ENCODE measurements at places on chromosomes 12 and 14.

DNA sequence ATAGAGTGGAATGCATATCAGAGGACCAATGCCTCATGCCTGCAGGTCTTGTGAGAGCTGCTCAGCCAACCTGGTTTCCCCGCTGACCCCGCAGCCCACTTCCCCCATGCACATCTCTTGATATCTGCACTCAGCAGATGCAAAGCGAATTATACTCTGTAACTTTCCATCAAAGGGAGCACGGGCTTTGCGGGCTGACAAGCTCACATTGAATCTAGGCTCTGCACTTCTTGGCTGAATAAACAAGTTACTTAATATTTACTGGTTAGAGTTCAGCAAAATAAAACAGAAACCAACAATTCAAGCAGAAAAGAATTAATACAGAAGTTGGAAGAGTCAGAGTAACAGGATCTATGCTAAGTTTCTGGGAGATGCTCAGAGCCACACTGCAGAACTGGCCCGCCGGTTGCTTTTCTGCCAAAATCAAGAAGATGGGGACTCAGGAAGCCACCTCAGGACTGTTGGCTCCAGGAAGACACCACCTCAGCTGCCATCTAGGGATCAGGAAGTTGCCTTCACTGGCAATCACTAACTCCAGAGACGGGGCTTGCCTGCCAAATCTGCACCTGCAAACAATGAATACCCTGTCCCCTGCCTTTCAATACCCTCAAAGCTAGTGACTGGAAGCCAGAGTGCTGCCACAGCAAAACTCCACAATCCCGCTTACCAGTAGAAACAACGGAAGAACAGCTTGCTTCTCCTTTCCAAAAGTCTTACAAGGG lies 46.5 kb downstream of the NR1H4 start:
- no peak for DNase-seq

DNA sequence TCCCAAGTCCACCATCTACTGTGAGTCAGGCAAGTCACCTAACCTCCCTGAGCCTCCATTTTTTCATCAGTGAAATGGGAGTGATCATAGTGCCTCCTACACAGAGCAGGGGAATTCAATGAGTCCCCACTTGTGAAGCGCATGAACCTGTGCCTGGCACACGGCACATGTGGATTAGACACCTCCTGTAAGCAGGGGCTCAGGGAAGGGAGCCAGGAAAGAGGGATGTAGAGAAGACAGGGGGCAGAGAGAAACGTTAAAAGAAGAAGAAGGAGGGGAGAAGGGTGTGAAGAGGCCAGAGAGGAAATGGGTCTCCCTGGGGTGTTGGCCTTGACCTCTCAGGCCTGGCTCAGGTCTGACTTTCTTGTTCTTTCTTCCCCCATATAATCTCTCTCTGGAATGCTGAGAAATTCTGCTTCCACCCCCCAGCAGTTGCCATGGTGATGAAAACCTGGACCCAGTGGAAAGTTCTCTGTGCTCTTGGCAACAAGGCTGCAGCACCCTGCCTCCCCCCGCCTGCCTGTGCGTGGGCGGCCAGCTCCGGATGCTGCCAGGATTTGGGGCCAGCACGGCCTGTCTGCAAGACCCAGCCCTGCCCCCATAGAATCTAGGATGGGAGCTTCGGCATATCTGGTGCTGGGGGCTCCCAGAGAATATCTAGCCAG lies 94.5 kb downstream of the CALM1 start:
- DNase-seq, result no peak

- DNase-seq, result no peak
Measured at GRCh38 chr12:77294016-77294415, 228.6 kb upstream of the E2F7 start.

- no peak for DNase-seq
Measured at GRCh38 chr12:69290545-69291277, 51.3 kb downstream of the CPSF6 start.

DNA sequence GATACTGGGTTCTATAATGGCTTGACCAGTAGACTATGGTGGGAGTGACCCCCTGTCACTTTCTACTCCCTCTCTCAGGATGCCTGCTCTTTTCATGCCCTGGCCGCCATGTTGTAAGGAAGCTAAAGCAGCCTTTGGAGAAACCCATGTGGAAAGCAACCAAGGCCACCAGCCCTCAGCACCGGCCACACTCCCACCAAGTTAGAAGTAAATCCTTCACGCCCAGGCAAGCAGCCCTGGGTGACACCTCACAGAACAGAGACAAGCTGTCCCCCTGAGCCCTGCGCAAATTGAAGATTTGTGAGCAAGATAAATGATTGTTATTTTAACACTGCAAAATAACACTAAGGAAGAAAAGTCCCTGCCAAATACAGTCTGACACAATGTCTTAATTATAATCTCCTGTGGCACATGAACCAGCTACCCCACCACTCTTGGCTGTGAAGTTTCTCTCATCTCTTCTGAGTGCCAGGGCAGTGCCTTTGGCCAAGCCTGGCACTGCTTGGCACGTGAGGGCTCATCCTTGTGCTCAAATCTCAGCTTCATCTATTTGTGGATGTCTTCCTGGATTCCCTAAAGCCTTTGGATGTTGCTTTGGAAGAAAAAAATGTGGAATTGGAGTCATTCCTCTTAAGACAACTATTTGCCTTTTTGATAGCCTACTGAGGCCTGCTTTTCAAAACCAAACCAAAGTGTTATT lies 39.2 kb upstream of the PIWIL1 start:
- no peak for DNase-seq

GRCh38 chr12:120041386-120042231 lies 52.6 kb downstream of the BICDL1 start:
- DNase-seq, result no peak

- no peak for DNase-seq
Measured at GRCh38 chr12:124847113-124848074, 16.3 kb downstream of the SCARB1 start.

- no peak for DNase-seq
Measured at GRCh38 chr12:88945051-88945732, 364.9 kb upstream of the KITLG start.

DNA sequence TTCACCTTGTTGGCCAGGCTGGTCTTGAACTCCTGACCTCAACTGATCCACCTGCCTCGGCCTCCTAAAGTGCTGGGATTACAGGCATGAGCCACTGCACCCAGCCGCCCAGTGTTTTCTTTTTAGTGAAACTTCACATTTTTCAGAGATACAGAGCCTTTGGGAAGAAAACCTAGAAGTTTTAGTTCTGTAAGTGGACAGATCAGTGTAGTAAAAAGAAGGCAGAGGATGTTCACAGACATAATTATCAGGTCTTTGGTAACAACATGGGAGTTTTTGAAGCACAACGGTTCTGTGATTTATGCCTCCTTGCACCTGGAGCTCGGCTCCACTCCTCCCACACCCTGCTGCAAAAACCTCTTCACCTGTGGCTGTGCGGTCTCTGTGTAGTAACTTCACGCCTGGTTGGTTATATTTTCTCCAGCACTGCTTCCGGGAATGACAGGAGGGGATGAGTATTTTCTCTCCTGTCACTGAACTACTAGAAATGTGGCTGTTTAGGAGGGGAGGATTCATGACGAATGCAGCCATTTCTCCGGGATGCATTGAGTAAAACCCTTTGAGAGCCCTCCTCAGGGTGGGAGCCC lies 67.0 kb downstream of the ARF6 start:
- no peak for DNase-seq

DNA sequence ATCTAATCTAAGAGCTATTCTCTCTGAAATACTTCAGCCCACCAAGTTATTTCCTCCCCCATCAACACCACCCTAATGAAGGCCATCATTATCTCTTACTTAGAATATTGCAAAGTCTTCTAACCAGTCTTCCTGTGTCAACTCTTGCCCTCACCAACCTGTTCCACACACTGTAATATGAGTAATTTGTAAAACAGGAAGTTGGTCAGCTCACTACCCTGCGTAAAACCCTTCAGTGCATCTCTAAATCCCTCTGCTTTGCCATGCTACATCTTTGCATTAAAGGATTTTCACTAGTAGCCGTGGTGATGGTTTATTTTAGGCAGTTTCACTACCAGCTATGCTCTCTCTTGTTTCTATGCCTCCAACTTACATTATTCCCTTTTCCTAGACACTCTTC lies 70.0 kb downstream of the KIF21A start:
- DNase-seq, result no peak

DNA sequence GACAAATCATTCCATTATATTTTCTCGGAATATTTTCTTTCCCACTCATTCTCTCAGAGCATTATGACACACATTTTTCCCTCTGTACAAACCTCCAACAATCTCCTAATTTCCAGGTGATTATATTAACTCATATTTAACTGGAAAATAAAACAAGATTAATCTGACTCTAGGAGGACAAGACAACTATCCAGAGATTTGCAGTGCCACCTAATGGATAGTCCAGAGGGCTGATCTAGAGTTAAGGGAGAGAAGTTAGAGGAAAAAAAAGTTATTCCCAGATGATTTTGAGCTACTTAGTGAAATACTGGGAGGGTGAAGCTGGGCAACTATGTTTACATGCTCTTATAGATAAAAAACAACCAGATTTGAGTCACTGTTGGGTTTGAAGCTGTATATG lies 161.7 kb downstream of the ALX1 start:
- no peak for DNase-seq

- DNase-seq, result no peak
Measured at GRCh38 chr12:79121486-79121885, 256.9 kb downstream of the SYT1 start.

DNA sequence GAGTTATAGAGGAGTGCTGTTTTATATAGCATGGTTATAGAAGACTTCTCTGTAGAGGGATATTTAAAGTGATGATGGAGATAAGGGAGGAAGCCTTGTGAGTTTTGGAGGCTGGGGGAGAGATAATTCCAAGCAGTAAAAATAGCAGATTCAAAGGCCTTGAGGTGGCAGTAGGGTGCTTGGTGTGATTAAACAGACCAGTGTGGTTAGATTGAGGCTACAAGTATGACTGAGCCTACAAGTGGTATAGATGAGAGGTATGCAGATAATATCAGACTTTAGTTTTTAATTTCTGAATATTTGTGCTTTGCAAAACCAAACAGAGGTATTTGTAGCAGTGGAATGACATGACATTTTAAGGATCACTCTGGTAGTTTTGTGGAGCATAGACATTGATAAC lies 20.3 kb downstream of the FANCM start:
- no peak for DNase-seq

DNA sequence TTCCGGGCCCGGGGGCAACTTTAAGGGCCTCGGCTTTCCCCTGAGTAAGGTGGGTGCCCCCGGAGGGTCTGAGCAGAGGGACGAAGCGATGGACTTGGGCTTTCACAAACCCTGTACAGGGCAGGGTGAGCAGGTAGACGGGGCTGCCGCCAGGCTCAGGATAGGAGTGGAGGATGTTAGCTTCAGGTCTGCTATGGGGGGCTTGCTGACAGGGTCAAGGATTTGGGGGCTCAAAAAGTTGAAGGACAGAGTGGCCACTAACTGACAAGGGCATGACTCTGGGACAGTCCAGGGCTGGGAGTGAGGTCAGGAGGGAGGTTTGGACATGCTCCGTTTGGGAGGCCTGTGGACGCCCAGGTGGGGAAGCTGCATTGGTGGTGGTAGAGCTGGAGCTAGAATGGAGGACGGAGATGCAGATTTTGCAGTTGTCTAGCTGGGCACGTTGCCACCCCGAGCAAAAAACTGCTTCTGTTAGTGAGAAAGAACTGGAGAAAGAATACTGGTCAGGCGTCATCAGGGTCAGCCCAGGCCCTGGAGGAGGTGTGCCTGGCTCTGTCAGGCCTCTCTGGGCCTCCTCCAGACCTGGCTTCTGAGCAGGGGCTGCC lies 113.3 kb downstream of the ADGRD1 start:
- no peak for DNase-seq

DNA sequence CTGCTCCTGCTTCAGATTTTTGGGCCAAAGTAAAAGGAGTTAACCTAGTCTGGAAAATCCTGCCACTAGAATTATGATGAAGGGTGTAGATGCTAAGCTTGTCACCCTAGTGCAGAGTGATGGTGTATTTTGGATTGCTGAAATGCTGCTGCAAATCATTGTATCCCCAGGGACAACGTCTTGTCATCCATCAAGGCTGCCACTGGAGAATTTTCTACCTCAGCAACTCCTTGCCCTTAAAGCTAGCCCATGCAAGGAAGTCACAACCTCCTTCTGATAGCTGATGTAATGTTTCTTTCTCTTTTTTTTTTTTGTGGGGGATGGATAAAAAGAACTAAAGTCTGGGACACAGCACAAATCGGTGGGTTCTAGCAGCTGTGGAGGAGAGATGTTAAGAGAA lies 139.4 kb upstream of the FRMD6 start:
- DNase-seq, result no peak

DNA sequence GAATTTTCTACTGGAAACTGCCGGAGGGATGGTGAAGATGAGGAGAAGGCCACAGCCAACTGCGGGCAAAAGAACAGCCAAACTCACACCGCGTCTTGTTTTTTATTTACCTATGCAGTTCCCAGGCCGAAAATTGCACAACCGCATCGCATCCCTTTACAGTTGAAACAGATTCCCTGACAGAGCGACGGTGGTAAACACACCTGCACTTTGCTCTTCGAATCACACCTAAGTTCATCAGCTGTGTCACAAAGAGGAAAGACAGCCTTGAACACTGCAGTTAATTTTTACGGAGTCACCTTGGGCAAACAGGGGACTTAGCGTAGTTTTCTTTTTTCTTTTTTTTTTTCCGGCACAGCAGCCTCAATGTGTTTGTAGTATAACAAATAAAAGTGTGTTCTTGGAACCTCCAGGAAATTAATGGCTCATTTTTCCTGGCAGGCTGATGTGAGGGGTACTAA lies 272.0 kb upstream of the DIO3 start:
- DNase-seq, result no peak

DNA sequence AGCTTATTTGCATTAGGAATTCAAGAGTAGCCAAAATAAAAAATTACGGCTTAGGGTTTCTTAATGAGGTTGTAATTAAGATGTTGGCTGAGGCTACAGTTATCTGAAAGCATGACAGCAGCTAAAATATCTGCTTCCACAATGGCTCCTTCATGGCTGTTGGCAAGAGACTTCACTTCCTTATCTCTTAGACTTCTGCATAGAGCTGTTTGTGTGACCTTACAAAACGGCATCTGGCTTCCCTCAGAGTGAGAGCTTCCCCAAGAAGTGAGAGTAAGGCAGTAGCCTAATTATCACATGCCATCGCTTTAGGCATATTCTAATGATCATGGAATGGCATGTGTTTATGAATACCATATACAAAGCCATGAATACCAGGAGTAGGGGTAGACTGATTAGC lies 57.6 kb downstream of the CCDC59 start:
- DNase-seq, result no peak

GRCh38 chr14:54754116-54754622 lies 148.5 kb downstream of the GCH1 start:
- no peak for DNase-seq

Measured in suprapubic skin (tissue), 4 donors.